SJSA1 (cell line): ENCODE measurements at places on chromosomes 2 and 18. TPM values are rescaled to one million over a fixed set of nuclear protein-coding genes. Genes with fewer than 3 reads are reported as not detected.

UGT1A3 gene
- not detected in 2 replicates for total RNA-seq

RNF152 gene
- 15.0 and 18.0 TPM in 2 replicates for total RNA-seq

DNA sequence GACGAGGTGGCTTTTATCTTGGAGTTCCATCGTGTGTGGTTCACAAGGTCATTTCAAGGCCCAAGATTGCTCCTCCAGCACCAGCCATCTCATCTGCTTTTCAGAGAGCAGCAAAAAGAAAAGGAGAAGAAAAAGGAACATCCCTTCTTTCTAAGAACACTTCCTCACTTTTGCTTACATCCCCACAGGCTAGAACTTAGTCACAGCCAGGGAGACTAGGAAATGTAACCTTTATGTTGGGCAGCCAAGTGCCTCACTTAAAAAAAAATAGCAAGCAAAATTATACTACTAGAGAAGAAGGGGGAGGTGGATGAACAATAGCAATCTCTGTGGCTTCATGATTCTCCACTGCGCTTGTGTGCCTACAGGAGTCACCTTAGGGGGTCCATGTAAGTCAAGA lies 141.8 kb downstream of the SMAD2 start:
- no peak overlapping the region for H3K27ac ChIP-seq
- peaks cover 10% of the 10 kb centered on the region for H3K27me3 ChIP-seq
- no peaks in the 10 kb centered on the region for H3K4me1 ChIP-seq
- no peak for DNase-seq
- no peaks in the 10 kb centered on the region for H3K36me3 ChIP-seq

DNA sequence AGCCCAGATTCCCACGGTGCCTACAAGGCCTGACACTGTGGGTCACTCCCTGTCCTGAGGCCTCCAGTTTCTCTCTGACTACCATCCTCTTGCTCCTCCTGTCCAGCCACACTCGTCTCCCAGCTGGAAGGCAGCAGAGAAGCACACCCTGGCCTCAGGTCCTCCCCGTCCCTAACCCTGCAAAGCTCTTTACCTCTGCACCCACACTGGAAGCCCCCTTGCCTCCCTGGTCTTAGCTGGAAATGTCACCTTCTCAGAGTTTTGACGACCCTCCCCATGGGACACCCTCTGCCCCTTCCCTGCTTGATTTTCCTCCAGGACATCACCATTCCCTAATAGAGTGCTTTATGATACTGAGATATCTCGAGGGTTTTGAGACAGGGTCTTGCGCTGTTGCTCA lies 10.6 kb downstream of the RNU2-63P start:
- no peaks in the 10 kb centered on the region for H3K36me3 ChIP-seq
- H3K27ac ChIP-seq = no peak overlapping the region
- no peak overlapping the region for H3K4me3 ChIP-seq

DNA sequence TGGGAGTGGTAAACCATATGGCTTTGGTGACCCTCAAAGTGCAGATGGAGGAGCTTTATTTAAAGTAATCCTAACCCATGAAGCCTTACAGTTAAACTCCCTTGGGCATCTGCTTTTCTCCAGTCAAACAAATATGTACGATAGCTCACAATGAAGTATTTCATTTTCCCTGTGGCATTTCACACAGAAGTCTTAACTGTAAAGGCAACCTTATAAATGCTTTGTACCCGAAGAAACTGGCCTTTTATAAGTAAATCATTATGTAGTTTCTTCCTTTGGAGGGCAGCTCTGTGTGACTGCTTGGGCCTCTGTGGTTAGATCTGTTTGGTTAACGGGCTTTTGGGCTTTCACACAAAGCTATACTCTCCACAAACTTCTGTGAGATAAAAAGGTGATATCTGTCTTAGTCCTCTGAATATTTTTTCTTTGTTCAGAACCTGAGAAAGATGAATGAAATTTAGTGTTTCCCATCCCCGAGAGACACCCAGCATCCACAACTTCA lies 46.6 kb downstream of the SCN1A start:
- no peaks in the 10 kb centered on the region for H3K36me3 ChIP-seq
- no peaks in the 10 kb centered on the region for H3K4me1 ChIP-seq
- no peak overlapping the region for H3K4me3 ChIP-seq
- no peak for DNase-seq
- H3K27me3 ChIP-seq = no peaks in the 10 kb centered on the region
- H3K27ac ChIP-seq = no peak overlapping the region

- DNase-seq = no peak
- H3K4me3 ChIP-seq = no peak overlapping the region
- H3K27me3 ChIP-seq = no peaks in the 10 kb centered on the region
- no peaks in the 10 kb centered on the region for H3K36me3 ChIP-seq
- H3K27ac ChIP-seq = no peak overlapping the region
- peaks cover 3% of the 10 kb centered on the region for H3K4me1 ChIP-seq
These were observed 16.5 kb upstream of the CERS6 start for GRCh38 chr2:168439536-168439935.

- no peak overlapping the region for H3K27ac ChIP-seq
- H3K4me1 ChIP-seq = peaks cover 33% of the 10 kb centered on the region
- no peak for DNase-seq
- H3K36me3 ChIP-seq = no peaks in the 10 kb centered on the region
- no peak overlapping the region for H3K4me3 ChIP-seq
These were observed 151.0 kb downstream of the INSIG2 start for GRCh38 chr2:118239284-118239683.

DNA sequence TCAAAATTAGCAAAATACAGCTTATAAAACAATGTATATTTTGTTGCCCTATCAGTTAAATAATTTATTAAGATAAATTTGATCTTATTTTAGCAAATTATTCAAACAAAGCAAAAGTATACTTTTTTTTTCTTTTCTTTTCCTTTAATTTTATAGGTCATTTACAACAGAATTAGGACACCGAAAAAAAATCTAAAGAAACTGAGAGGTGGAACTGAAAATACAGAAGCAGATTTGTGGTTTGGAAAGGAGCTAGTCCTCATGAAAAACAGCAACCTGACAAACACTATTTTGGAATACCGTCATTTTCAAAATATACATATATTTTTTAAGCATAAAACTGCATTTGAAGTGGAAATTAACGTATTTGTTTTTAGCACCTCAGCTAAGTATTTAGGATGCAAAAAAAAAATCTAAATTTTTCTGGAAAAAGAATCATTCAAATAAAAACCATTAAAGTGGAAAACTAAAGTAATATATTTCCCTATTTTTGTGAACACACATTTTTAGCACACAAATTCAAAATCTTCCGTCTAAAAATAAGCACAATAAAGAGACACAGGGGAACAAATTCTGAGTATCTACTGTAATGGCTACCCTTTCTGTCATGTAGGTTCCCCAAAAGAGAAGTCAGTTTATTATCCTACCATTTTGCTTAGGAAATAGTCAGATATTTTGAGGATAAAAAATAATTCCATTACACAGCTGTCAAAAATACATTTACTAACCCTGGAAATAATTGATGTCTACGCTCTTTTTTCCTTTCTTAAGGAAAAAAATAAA lies 2.7 kb downstream of the CCDC88A start:
- no peak overlapping the region for H3K4me3 ChIP-seq
- no peak overlapping the region for H3K27ac ChIP-seq
- DNase-seq = no peak
- H3K27me3 ChIP-seq = no peaks in the 10 kb centered on the region

DNA sequence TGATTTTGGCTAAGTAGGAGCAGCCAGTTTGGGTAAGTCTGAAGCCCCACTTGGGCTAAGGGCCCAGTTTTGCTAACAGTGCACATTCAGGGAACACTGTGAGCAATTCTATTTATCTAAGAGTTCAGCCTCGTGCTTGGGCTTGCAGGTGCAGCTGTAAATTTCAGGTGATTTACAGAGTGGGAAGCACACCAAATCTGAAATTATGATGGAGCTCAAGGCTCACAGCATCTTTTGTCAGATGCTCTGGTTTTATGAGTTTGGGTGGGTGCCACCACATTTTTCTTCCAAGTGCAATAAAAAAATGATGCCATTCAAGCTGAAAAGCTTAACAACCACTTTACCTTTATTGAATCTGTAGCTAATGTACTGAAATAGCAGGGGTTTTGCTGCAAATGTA lies 671.2 kb downstream of the LRRTM4 start:
- no peaks in the 10 kb centered on the region for H3K36me3 ChIP-seq
- H3K27ac ChIP-seq = no peak overlapping the region
- H3K4me3 ChIP-seq = no peak overlapping the region
- H3K27me3 ChIP-seq = no peaks in the 10 kb centered on the region
- no peak for DNase-seq
